Ureter (tissue), 1 donor: ENCODE measurements at places on chromosomes 16 and 17. TPM values are rescaled to one million over a fixed set of nuclear protein-coding genes. Genes with fewer than 3 reads are reported as not detected.

GRCh38 chr17:70655176-70655958 is 486.0 kb downstream of the KCNJ2 start:
- no peak for DNase-seq

HYDIN gene
- 8.4 TPM for total RNA-seq

GRCh38 chr17:8066841-8067775 is 20.4 kb downstream of the ALOX12B start:
- no peak for DNase-seq

KRTAP4-3 gene
- not detected for total RNA-seq

GRCh38 chr16:48117217-48118105 is 38.3 kb downstream of the ABCC12 start:
- no peak for DNase-seq

- DNase-seq, result no peak
Observed at GRCh38 chr17:31499771-31500554, 108.5 kb downstream of the RAB11FIP4 start.

DNA sequence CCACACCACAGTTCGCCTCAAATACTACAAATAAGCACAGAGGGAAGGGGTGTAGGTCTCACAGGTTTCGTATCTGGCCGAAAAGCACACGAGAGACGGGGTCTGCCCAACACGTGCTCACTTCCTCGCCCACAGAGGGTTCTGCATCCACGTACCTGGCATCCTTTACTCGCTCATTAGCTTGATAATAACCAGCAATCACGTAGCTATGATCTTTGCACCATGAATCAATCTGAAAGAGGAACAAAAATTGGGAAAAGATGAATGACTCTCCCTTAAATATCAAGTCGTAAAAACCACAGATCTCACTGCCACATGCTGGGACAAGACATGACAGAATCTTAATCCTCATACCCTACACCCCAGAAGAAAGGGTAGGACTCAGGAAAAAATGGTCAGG is 10.5 kb downstream of the EMC8 start:
- DNase-seq, result no peak

TSC2 gene
- 178 TPM for total RNA-seq

DNA sequence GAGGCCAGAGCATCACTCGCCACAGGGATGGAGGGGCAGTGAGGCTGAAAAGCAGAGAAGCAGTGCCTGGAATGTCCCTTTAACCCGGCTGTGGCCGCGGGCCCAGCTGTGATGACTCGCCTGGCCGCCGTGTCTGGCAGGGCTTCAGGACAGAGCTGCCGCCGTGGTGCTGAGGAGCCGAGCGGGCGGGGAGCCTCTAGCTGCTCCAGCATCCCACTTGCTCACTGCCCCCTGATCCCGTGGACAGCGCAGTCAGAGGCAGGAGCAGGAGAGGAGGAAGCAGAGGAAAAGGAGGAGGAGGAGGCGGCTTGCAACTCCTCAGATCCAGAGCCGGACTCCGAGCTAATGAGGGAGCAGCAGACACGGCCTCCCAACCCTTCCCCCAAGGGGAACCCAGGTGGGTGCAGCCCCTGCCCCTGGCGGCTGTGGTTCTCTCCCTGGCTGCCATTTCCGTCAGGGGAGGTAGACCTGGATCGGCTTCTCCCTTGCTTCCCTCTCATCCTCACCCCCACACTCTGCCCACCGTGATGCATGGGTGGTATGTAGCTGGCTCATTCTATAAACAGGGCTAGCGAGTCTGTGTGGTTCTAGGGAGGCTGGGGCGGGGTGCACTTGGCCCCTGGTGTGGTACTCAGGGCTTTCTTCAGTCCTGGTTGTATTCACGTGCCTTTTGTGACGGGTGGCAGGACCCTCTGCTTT is 165.7 kb downstream of the CMIP start:
- peak; percentile 72 for DNase-seq

DNA sequence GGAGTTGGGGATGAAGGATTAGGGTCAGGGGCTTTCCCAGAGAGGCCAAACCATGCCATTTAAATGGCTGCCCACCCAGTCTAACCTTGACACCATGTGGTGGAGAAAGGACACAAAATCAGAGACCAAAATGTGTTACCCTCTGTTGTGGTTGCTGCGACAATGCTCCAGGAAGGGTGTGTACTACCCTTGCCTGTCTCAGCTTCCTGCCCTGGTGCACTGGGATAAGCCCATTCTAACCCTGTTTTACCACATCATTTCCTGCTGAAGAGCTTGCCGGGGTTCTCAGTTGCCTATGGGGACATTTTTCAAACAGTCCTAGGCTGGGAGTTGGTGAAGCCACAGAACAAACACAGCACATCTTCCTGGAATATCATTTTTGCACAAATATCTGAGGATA is 4.9 kb downstream of the OR4D1 start:
- no peak for DNase-seq

DNA sequence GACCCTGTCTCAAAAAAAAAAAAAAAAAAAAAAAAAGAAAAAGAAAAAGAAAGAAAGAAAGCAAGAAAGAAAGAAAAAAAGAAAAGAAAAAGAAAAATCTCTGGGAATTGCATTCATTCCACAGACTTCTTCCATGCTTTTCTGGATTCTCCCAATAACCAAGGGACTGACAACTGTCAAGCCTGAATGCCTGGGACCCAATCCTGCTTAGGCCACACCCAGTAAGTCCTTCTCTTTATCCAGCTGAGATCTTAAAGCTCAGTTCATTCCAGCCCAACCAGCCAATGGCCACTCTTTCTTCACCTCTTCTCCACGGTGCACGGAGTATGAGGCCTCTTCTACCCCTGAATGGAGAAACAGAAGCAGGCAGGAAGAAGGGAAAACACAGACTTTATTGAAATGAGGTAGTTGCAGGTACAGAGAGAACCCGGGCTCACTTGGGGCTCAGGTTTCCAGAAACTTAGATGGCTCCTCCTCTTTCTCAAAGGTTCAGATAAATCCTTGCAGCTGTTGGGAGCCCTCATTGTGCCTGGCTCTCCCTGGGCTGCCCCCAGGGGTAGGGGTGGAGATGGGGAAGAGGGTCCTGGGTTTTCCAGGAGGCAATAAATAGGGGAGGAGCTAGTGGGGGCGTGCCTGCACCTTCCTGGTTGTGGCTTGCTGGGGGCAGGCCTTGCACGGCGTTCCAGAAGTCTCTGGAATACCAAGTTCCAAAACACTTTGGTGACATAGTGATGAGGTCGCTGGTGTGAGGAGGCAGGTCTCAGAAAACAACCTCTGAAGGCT is 2.5 kb downstream of the HOXB1 start:
- DNase-seq, result no peak

SKAP1 gene
- total RNA-seq, result 25.4 TPM

- no peak for DNase-seq
Observed at GRCh38 chr16:2026461-2027023, at the start of gene NHERF2. Gene NHERF2 (plus strand): TSS chr16:2026902. CDS start chr16:2027006, 104 bp downstream.

PRSS53 gene
- total RNA-seq, result 1.2 TPM

TBC1D3H gene
- not detected for total RNA-seq

GRCh38 chr17:64984851-64985521 is 65.7 kb upstream of the LRRC37A3 start:
- DNase-seq, result no peak

DNA sequence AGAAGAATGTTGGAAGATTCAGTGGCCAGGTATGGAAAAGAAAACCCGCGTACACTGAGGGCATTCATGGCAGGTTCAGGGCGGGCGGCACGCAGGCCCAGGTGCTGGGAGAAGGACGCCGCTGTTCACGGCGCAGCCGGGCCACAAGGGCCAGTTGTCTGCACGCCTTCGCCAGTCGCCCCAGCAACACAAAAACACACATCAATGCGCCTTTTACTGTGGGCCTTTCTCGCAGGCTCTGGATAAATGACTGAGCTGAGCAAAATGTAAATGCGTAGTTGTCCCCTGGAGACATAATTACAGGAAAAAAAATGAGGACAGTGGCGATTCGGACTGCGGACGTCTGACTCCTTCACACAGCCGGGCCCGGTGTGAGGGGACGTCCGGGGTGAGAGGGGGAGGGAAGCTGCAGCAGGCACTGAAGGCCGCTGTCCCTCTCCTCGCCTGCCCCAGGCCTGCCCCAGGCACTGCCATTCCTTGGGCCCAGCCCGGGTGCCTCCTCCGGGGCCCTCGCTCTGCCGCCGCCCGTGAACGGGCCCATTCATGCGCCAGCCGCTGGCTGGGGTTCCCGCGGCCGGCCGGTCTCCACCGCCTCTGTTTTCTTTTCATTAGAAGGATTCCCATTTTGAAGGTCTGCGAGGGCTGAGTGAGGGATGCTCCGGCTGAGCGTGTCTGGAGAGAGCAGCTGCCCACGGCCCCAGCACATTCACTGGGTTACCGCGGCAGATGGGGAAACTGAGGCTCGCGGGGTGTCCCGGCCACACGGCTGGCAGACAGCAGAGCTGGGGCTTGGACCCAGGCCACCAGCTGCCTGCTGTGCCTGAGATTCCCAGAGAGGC is 6.5 kb upstream of the ZNF469 start:
- DNase-seq, result no peak

MFSD6L gene
- total RNA-seq, result 4.1 TPM

- DNase-seq, result no peak
Observed at GRCh38 chr16:26317885-26318284, 626.1 kb downstream of the HS3ST4 start.

FBF1 gene
- 19.5 TPM for total RNA-seq

DNA sequence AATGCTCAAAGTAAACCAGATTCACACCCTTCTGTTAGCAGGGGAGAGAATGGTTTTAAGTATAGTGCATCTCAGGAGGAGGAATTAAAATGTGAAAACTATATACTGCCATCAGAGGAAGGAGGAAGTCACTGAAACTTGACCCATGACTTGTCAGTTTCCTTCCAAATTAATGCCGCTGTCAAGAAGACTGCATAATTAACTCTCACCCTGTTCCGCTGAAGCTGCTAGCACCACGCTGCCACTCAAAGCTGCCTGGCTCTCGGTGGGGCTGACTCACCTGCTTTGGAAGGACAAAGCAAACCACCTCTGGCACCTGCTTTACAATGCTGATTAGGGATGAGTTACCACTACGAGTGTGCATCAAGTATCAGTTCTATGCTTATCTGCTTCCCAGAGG is 37.8 kb upstream of the ULK2 start:
- DNase-seq, result no peak

DNA sequence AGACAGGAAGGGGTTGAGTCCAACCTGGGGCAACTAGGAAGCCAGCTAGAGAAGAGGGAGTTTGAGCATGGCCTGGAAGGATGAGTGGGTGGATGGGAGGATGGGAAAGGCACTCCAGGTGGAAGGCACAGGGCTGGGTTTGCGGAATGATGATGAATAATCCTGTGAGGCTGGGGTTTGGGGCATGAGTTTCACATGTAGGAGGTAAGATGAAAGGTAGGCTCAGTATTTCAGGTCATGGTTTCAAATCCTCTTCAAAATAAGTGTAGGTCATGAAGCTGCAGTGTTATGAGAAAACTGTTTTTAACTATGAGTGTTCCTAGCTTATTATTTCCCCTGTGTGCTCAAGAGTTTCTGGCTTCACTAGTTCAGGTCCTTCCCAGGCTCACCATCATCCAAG is 130.3 kb downstream of the SKAP1 start:
- no peak for DNase-seq

FCSK gene
- 29.7 TPM for total RNA-seq

DNA sequence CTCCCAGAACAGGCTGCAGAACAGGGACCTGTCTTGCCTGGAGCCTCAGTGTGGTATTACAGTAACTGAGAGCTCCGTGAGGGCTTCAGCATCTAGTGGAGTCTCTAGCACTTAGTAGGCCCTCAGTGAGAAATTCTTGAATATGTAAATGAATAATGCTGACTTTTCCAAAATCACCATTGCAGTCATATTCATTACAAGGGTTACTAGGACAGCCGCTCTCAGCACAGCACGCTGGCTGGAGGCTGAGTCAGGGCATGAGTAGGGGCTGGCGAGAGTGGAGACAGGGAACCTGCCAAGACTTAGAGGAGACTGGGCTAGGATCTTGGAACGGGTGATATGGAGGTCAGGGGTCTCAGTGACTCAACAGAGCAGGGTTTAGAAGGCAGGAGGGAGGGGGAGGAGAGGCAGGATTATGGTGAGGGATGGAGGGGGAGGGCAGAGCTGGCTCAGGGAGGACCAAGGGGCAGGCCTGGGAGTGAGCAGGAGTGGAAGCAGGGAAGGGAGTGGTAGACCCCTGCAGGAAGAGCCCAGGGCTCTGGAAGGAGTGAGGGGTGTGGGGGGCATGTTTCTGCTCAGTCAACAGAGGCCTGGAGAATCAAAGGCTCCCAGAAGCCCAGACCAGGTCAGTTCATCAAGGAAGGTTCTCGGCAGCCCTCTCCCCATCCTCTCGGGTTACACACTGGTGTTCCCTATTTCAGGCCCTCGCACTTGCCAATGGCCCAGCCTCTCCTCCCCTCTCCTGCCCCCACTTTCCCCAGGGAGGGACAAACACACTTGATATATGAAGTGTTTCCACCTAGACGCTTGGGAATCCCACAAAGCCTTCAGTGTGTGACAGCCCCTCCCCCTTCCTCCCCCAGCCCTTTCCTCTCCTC is 42.3 kb downstream of the FZD2 start:
- peak; percentile 77 for DNase-seq

FOXN1 gene
- 1.5 TPM for total RNA-seq

- DNase-seq, result no peak
Observed at GRCh38 chr16:12304861-12305596, 328.5 kb downstream of the SNX29 start.

NPW gene
- not detected for total RNA-seq

KCNH4 gene
- total RNA-seq, result 0.99 TPM

GRCh38 chr17:74078363-74078941 is 125.0 kb upstream of the RPL38 start:
- DNase-seq, result no peak

AOC2 gene
- 3.6 TPM for total RNA-seq

DNA sequence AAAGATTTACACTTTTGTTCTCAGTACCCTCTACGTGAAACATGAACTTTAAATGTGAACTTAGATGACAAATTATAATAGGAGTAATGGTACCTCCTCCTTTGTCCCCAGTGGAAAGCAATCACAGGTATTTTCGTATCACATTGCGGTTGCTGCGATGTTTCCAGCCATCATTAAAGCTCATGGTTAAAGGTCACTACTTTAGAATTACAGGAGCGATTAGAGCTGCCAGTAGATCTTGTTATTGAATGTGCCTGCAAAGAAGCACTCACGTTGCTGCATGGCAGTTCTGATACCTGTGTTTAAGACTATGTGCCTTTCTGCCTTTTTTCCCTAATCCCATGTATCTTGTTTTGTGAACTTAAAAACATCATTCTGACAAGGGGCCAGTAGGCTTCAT is 301.0 kb downstream of the CPPED1 start:
- DNase-seq, result no peak

CACNG3 gene
- not detected for total RNA-seq

DNA sequence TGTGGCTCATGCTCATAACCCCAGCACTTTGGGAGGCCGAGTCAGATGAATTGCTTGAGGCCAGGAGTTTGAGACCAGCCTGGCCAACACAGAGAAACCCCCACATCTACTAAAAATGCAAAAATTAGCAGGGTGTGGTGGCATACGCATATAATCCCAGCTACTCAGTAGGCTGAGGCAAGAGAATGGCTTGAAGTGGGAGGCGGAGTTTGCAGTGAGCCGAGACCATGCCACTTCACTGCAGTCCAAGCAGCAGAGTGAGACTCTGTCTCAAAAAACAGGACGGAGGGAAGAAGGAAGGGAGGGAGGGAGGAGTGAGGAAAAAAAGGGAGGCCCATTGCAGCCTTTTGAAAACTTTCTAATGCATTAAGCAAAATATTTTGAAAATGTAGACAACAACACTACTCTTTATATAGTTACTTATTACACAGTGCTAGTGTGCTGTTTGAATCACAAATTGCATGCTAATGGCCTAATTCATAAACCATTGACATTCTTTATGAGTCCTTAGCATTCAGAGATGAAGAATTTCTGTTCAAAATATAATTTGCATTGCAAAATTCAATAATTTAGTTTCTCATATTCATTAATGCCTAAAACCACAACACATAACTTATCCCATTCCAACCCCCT is 59.4 kb downstream of the TMEM114 start:
- no peak for DNase-seq

GRCh38 chr17:81926451-81927151 is 934 bp downstream of the MAFG start:
- DNase-seq, result peak; percentile 80
